ENCODE measurements at places on chromosomes 1 and 21.

DNA sequence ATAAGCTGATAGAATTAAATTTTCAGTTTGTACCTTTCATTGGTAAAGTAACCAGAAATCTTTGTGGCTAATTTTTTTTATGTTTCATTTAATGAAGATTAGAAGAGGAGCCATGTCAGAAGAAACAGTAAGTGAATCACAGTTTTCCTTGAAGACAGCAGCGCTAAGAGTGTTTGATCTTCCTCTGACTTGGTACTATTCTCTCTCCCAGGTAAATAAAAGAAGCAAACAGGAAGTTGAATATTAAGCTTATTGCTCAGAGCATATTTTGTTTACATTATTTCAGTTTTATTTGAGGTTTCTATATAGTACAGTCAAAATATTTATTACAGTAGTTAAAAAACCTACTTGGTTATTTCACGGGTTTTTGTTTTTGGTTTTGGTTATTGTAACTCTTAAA is 3.7 kb downstream of the MIGA1 start:
- DNase-seq, result no peak

GRCh38 chr1:240656531-240656930 is 44.6 kb upstream of the GREM2 start:
- no peak for DNase-seq

GRCh38 chr1:184646824-184647223 is 107.8 kb downstream of the EDEM3 start:
- DNase-seq, result no peak

GRCh38 chr1:22932803-22933470 is 39.7 kb downstream of the LACTBL1 start:
- no peak for DNase-seq

DNA sequence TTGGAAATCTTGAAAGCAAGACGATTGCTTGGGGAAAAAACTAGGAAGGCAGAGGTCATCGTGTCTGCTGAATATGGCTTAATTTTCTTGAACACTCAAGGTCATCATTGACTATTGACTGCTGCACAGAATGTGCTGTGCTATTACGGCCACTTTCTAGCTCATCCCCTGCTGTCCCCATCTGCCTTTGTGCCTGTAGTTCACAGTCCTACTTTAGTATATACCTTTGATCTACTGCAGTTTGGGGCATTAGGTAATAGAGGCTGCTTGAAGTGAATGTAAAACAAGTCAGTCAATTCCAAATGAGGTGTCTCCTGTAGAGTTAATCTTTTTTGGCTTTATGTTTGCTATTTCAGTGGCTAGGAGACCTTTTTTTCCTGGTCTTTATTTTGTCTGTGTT is 8.3 kb downstream of the RAB4A start:
- no peak for DNase-seq

- no peak for DNase-seq
These were observed 7.4 kb upstream of the MPL start for GRCh38 chr1:43329995-43330751.
